ENCODE measurements at places on chromosomes 16 and 17. TPM values are rescaled to one million over a fixed set of nuclear protein-coding genes. Genes with fewer than 3 reads are reported as not detected.

- DNase-seq, result no peak
Measured at GRCh38 chr17:50830994-50831393, 4.4 kb upstream of the WFIKKN2 start.

GRCh38 chr16:48611329-48612137, 1.6 kb upstream of the N4BP1 start:
- no peak for DNase-seq

- DNase-seq, result no peak
Measured at GRCh38 chr16:35365675-35366074, 1906.3 kb downstream of the TP53TG3F start.

The CHST5 gene
- polyA plus RNA-seq, result 0.08 TPM
